ENCODE measurements at places on chromosomes 3 and 15.

DNA sequence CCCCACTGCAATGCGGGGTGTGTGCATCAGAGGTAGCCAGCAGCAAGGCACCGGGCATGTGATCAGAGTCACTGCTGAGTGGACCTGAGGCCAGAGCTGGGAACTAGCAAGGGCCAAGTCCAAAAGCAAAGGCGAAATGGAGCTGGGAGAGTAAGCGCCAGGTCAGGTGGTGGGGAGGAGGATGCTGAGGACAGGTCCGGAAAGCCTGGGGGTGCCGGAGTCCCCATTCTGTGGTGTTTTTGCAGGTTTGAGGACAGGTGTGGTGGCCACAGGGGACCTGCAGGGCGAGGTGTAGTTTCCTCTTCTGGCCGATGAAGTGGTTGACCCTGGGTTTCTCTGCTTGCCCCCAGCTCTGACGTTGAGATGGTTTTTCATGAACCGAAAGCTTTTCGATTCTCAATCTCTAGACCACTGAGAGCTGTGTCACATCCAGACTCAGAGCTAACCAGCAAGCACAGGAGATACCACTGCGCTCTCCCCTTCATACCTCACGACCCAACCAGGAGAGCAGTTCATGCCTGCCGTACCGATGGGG, 35.0 kb upstream of the HES1 start:
- DNase-seq: no peak

DNA sequence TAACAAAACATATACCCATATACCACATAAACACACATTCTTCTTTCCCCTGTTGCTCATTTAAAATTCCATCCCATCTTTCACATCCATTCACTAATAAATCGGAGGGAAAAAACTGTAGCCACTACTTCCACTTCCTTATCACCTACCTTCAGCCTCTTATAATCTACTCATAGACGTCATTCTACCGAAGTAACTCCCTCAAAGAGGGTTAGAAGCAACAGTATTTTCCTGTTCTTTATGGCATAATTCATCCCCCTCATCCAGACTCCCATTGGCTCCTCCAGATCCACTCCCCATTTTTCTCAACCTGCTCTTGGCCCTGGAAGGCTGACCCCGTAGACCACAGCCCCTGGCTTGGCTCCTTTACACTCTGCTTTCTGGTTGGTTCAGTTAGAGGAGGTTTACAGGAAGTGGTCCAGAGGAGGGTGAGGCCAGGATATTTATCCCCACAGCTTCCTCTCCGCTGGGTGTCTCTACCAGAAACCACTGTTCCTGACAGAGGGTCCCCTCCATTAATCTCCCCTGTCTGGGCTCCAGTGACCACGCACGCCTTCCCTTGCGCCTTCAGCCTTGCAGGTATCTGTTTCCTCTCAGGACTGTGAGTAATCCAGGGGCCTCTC, 46.3 kb downstream of the FMN1 start:
- no peak for DNase-seq

DNA sequence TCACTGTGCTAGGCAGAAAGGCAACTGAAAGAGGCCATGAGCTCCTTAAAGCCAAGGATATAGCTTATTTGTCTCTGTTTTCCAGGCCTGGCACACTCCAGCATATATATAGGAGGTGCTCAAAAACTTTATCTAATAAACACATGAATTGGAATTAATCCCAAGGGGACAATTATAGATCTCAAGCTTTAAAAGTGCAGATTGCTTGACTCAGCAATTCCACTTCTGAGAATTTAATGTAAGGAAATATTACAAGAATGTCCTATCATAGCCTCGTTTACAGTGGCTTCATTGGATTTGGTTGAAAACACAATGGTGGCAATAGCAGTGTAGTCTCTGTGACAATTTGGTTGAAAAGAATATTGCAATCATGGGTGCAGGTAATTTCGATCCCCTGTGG, 267.3 kb downstream of the SHQ1 start:
- no peak for DNase-seq

- no peak for DNase-seq
Measured at GRCh38 chr3:123816673-123817207, 67.4 kb downstream of the MYLK start.

GRCh38 chr3:122936335-122936734, 91.2 kb downstream of the SEMA5B start:
- DNase-seq: no peak

- no peak for DNase-seq
Measured at GRCh38 chr15:64780600-64781156, 5.3 kb upstream of the RBPMS2 start.

DNA sequence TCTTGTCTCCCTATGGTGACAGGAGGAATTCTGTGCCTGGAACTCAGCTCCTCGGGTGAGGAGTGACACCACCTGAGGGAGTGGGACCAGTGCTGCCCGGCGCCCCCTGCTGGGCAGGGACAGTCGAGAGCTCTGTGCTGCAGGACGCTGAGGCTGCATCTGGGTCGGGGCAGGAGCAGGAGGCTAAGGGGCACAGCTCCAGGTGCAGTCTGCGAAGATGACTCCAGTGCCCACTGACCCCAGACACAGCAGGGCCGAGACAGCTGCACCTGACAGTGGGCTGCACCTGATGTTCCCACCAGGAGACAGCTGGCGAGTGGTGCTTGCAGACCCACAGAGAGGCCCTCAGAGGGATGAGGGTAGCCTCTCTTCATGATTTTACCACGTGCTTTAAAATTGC, 152.9 kb downstream of the ATP10A start:
- peak; percentile 47 for DNase-seq

- no peak for DNase-seq
Measured at GRCh38 chr15:25169318-25169717, 214.5 kb downstream of the SNRPN start.

- DNase-seq: no peak
Measured at GRCh38 chr3:52280050-52280461, 1.6 kb upstream of the WDR82 start.

- no peak for DNase-seq
Measured at GRCh38 chr3:111069974-111070771, 1.4 kb upstream of the NECTIN3 start.

DNA sequence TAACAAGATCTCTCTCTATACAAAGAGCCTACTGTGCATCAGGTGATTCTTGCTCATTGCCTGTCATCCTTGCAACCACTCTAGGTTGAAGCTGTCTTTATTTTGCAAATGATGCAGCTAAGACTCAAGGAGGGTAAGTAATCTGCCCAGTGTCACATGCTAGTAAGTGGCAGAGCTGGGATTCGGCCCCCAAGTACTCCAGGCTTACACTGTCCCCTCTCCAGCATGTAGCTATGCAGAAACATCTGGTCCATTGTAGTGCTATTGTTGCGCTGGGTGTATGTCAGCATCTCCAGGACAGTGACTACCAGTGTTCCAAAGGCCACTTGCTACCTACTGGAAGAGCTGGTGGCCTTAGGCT, 248.9 kb downstream of the SLCO3A1 start:
- DNase-seq: no peak

DNA sequence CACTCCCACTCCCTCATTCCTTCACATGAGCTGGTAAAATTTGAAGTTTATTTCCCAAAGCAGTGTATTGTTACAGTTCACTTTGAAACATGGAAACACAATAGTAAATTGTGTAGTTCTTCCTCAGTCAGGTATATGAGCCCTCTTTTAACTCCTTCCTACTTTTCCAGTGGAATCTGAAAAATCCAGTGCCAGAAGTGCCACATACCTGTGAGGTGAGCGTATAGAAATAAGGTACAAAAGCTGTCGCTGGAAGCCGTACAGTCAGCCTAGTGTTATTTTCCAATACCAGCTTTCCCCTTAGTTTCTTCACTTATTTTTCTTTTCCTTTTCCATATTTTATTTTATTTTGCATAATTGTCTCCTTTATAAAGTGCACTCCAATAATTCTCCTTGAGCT, 81.7 kb upstream of the CADM2 start:
- no peak for DNase-seq

DNA sequence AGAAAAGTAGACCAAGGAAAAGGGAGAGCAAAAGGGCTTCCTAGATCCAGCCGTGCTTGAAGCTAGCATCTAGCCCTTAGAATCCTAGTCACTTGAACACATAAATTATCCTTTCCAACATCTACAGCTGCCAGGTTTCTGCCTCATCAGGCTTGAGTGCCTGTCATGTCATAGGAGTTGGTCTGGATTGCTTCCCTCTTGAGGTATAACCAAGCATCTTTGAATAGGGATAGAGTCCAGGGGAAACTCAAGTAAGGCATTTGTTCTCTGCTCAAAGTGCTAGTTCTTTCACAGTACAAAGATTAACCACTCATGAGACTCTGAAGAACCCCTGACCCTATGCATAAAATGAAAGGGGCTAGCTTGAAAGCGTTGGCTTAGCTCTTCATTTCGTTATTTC, 72.3 kb downstream of the SLCO3A1 start:
- no peak for DNase-seq

GRCh38 chr3:133863911-133864310, 31.8 kb downstream of the RAB6B start:
- DNase-seq: no peak

- DNase-seq: no peak
Measured at GRCh38 chr15:82554351-82554750, 14.1 kb upstream of the RPS17 start.
